ENCODE measurements at places on chromosomes 5 and 9.

DNA sequence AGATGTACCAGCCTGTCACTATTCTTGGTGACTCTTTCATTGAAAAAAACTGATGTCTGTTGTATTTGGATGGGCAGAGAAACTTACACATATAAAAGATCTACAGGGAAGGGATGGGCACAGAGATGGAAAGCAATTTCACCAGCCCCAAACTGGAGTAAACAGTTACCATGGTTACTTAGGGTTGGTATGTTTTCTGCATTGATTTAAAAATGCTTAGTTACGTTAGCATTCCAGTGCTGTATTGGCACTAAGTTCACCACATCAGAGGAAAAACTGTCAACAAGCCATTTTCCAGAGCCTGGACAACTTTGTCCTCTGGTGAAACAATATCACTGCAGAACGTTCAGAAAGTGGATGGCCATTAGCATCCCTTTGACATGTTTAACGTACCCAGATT lies 28.0 kb downstream of the MARCHF3 start:
- no peak for DNase-seq

GRCh38 chr5:158270996-158271554 lies 412.1 kb upstream of the CLINT1 start:
- DNase-seq: no peak

DNA sequence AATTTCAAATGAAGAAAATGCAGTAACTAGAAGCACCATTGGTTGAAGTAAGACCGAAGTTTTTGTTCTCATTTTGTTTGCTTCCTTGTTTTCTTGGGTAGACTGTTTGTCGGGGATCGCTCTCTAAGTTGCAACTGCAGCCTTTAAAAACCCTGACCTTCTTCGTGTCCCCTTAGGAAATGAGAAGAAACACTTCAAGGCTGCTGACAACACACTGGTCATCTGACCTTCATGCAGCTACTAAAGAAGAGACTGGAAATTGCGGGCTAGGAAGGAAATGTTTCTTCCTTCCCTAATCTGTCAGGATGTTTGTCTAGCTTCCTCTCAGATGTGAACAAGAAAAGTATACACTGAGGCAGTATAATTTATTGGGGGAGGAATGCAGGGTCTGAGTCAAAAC lies 50.7 kb upstream of the CHSY3 start:
- no peak for DNase-seq

DNA sequence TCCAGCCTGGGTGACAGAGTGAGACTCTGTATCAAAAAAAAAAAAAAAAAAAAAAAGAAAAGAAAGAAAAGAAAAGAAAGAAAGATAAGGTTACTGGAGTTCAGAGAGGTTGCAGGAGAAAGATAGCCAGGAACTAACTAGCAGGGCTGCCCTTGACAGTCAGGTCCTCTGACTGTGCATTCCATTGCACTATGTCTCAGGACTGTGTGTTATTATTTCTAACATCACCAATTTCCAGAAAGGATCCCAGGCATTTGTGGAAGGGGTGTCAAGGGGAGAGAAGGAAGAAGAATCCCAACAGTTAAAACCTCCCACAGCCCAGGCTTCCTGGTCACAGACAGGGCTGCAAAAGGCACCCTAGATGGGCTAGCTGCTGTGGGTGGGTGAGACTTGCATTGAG lies 25.1 kb downstream of the KLF4 start:
- DNase-seq: no peak
